ENCODE measurements at places on chromosomes 12 and 14.

DNA sequence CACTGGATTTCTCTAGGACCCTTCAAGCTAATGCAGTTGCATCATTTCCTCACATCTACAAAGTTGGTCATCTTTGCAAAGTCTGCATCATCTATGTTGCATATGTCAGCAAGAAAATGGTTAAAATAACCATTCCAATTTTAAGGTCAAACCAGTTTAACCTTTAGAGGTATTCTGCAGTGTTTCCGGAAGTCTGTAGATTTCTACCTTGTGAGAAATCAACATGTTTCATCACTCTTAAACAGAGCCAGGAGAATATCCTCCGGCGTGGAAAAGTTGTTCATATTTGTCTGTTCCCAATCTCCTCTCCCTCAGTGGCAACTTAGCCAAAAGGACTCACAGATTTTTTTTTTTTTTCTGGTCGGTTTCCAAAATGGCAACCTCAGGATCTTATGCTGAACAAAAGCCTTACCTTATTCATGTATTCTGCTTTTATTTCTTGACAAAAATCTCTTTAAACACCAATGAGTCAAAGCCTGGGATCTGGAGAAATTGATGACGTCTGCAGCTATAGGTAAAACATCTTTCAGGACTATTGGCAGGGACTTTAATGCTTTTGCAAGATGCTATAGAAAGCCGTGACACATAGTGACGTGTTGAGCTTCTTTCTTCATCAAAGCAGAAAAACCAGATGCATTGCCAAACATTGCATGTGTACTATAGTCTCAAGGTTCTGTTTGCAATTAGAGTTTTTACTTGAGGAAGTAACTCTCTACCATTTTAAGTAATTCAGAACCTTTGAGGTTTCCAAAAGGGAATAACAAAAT, 16.0 kb upstream of the CDK17 start:
- DNase-seq: peak; percentile 57

- no peak for DNase-seq
These were observed 7.3 kb downstream of the STAT6 start for GRCh38 chr12:57103856-57104255.

DNA sequence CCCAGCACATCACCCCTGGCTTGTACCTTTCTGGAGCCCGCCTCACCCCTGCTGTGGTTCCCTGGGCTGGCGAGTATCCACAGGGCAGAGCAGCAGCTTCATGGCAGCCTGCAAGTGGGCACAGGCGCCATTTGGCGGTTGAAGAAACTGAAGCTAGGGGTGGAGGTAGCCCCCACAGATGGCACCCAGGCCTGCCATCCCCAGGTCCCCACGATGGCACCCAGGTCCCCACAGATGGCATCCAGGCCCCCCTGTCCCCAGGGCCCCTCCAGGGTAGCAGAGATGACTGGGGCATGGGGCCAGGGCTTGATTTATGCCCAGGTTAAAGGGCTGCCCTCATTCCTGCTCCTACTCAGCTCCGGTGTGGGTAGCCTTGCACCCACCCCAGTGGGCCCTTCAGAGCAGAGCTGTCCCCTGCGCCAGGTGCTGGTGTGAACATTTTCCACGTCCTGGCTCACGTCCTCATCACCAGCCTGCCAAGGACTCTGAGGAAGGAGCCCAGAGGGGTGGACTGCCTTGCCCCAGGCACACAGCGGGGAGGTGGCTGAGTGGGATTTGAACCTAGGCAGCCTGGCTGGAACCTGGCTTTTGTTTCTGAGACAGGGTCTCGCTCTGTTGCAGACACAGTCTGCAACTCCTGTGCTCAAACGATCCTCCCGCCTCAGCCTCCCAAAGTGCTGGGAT, 8.7 kb downstream of the MMP17 start:
- no peak for DNase-seq

DNA sequence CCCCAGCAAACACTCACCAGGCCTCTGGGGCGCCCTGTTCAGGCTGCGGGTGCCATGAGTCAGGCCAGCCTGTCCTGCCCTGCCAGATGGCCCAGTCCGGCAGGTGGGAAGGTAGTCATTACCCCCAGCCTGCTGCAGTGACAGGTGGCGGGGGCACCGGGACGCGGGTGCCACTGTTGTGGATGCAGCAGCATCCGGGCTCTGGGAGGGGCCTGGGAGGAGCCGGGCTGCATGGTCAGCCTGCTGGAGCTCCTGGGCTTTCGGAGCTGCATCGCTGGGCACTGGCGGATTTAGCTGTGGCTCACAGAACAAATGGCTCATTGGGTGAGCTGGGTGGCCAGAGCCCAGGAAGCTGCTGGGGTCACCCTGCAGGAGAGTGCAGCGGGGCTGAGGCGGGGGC, 13.5 kb downstream of the CEP170B start:
- no peak for DNase-seq

- peak; percentile 6 for DNase-seq
These were observed 967.9 kb downstream of the FSCB start for GRCh38 chr14:43539210-43539609.

DNA sequence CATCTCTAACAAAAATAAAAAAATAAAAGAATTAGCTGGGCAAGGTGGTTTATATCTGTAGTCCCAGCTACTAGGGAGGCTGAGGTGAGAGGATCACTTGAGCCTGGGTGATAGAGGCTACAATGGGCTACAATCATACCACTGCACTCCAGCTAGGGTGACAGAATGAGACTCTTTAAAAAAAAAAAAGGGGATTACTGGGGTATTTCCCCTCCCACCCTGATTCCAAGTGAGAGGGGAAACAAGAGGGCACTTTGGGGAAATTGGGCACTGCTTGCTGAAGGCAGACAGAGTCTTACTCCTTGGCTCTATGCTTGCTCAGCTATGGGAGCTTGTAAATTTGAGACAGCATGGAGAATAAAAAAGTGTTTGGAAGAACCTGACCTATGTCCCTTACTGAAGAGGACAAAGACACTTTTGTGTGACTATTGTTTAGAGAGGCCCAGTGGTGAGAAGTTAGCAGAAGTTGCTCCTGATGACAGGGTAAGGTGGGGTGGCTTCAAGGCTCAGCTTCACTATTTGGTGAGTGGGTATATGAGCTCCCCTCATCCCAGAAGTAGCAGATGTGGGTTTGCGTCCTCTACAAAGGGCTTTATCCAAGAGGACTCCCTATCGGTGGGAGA, 44.0 kb downstream of the KLRG1 start:
- no peak for DNase-seq

DNA sequence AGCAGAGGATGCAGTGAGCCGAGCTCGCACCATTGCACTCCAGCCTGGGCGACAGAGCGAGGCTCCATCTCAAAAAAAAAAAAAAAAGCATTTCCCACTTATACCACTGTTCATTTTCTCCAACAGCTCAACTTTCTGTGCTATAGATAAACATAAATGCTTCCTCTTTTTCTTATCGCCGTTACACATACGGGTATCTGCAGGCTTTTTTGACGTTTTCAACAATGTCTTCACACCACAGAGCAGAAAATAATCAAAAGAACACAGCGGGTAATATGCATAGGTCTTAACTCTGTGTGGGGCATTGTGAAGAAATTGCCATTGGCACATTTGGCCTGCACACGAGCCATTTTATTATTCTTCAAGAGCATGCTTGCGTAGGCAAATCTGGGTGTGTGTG, 86.4 kb downstream of the CAPZA3 start:
- no peak for DNase-seq

- no peak for DNase-seq
These were observed 23.8 kb downstream of the CFAP251 start for GRCh38 chr12:121942145-121942718.

GRCh38 chr12:71838231-71838630, 1.3 kb upstream of the TBC1D15 start:
- DNase-seq: no peak

- no peak for DNase-seq
These were observed 12.8 kb upstream of the PALS1 start for GRCh38 chr14:67228325-67228984.

GRCh38 chr14:75258079-75258802, 20.4 kb upstream of the FOS start:
- DNase-seq: peak; percentile 72

DNA sequence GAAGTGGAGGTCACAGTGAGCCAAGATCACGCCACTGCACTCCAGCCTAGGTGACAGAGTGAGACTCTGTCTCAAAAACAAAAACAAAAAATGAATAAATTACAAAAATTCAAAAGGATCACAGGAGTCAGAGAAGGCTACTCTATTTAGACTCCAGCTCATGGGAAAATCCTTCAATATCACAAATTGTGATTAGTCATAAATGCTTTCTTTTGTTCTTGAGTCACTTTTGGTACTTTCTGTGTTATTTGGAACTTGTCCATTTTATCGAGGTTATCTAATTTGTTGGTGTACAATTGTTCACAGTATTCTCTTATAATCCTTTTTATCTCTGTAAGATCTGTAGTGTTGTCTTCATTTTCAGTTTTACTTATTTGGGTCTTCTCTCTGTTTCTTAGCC, 18.9 kb downstream of the ALDH2 start:
- DNase-seq: peak; percentile 35

GRCh38 chr12:22481547-22482104, 62.7 kb downstream of the C2CD5 start:
- DNase-seq: no peak

DNA sequence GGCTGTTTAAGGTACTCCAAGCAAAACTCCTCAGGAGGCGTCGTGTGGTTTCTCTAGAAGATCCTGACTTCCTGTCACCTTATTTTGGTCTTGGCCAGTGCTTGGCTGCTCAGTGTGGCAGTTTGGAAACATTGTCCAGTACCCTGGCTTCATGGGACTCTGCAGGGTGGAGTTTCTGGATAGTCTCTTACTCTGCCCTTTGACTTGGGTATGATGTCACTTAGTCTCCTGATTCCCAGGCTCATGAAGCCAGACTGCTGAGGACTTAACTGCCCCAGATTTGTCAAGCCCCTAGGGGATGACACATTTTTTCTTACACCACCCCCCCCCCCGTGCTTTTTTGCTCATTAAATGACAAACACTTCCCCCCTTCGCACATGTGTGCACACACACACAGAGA, 82.7 kb downstream of the ADCK1 start:
- peak; percentile 54 for DNase-seq

GRCh38 chr14:101082036-101082435, 178.5 kb upstream of the RTL1 start:
- DNase-seq: no peak

GRCh38 chr12:65653946-65654629, 170.2 kb upstream of the HMGA2 start:
- DNase-seq: no peak

DNA sequence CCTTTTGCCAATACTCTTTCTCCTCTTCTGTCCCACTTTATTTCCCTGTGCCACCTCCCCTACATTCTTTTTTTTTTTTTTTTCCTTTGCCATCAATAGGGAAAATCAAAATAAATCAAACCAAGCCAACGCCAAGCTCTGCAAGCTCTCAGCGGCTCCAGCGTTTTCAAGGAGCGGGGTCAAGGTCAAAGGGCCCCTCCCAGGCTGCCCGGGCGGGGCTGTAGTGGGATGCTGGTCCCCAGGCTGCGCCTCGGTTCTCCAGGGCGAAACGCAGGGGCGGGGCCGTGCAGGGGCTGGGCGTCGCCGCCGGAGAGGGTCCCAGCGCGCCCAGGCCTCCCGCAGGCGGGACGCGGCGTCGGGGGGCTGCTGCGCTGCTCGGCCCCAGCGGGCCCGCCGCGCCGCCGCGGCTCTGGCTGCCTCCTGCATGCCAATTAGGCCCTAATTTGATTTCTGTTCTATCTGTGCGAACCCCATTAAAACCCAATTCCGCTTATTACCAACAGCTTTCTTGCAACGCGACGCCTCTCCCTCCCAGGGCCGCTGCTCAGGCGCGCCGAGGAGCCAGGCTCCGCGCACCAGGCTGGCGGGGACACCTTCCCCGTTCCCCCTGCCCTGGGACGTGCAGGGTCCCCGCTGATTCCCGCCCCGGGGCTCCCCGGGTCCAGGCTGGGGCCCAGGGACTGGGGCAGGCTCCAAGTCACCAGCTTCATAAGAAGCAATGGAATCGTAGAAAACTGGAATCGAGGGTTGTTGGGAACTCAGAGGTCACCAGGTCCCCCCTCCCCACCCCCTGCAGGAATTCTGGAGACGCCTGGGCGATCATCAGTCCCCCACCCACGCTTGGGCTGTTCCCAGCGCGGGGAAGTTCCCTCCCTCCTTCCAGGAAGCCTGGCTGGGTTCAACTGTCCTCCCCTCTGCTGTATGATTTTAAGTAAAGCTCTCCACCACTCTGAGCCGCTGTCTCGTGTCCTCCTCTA, 50.7 kb upstream of the MAP1LC3B2 start:
- no peak for DNase-seq

Measured in stromal cell of bone marrow (primary cell).